ENCODE measurements at places on chromosomes 2 and 18.

GRCh38 chr2:174529916-174530315 lies 43.1 kb upstream of the GPR155 start:
- no peak for DNase-seq

- no peak for DNase-seq
Observed at GRCh38 chr2:64727843-64728463, 74.2 kb upstream of the SERTAD2 start.

- DNase-seq, result no peak
Observed at GRCh38 chr2:36337354-36337753, 18.2 kb upstream of the CRIM1 start.

GRCh38 chr2:157124731-157125130 lies 132.8 kb upstream of the GALNT5 start:
- no peak for DNase-seq

DNA sequence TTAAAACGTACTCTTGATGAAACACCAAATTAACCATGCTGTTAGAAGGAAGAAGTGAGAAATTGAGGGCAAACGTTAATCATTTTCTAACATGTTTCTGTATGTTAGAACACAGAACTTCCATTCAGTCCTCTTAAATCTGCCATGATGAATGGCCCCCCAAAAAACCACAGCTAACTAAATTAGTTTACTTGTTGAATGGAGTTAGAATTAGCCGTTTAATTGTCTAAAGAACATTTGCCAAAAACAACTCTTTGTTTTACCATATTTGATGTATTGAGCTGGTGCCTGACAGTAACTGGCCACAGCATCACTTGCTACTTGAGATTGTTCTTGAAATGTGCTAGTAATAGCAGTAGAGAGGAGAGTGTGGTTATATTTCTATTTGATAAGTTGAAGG lies 12.7 kb downstream of the CCNYL1 start:
- DNase-seq, result no peak

- no peak for DNase-seq
Observed at GRCh38 chr18:43283299-43283698, 6.0 kb upstream of the SYT4 start.

DNA sequence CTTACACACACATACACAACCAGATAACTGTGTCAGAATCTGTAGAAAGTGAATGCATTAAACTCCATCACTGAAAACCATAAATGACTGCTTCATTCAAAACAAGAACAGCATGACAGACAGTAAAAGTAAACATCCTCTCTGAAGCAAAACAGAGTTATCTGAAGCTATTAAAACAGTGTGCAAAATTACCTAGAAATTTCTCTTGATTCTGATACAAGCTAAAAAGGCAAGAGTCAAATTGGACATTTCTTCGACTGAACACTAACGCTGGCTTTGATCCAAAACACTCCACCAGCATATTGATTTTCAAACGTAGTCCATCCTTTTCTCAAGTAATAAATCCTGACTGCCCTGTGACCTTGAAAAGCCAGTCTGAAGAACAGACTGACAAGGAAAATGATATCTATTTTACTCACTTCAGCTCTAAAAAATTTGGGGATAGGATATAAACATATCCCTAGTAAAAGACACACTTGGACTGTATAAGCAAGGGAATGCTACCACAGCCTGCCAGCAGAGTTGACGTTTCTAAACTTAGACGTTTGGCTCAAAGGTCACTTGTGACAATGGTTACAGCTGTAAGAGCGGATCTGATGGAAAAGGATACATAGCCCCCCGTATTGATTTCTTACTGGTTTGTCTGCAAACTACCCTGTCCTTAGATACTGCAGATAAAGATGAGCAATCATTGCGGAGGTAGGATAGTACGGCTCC lies 128.9 kb upstream of the ITGB6 start:
- no peak for DNase-seq

GRCh38 chr2:79640001-79640400 lies 127.2 kb downstream of the CTNNA2 start:
- DNase-seq, result no peak

DNA sequence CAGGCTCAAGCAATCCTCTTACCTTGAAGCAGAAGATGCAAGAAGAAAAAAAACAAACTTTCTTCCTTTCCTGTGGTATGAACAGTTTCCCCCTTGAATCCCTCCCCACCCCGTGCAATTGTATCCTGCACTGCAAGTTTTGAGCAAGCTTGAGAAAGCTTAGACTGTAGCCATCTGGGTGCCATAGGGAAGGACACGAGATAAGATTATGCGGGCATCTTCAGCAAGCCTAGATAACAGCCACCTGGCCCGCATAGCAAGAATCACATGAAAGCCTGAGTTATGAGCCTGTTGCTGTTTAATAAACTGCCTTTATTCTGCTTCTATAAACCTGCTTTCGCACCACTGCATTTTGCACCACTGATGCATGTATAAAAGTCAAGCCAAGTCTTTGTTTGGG lies 27.3 kb upstream of the CDCA7 start:
- DNase-seq, result no peak

GRCh38 chr2:43333101-43333655 lies 106.8 kb upstream of the ZFP36L2 start:
- DNase-seq, result no peak

- DNase-seq, result no peak
Observed at GRCh38 chr2:67215214-67216055, 181.7 kb upstream of the ETAA1 start.

- no peak for DNase-seq
Observed at GRCh38 chr2:222563106-222563718, 92.7 kb downstream of the FARSB start.

DNA sequence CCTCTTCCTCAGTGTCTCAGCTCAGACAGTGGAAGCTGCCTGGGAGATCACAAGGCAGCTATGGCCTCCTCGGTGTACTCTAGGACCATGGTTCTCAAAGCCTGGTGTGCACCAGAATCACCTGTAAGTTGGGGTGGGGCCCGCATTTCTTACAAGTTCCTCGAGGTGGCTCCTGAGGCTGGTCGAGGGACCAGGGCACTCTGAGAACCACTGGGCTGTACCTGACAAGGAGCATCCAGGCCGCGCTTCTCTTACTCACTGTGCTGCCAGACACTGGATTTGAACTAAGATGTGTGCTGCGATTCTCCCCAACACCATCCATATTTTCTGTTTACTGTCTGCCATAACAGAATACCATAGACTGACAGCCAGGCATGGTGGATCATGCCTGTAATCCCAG lies 59.5 kb downstream of the DIPK1C start:
- no peak for DNase-seq

- no peak for DNase-seq
Observed at GRCh38 chr2:68931799-68932198, 20.9 kb downstream of the GKN2 start.

DNA sequence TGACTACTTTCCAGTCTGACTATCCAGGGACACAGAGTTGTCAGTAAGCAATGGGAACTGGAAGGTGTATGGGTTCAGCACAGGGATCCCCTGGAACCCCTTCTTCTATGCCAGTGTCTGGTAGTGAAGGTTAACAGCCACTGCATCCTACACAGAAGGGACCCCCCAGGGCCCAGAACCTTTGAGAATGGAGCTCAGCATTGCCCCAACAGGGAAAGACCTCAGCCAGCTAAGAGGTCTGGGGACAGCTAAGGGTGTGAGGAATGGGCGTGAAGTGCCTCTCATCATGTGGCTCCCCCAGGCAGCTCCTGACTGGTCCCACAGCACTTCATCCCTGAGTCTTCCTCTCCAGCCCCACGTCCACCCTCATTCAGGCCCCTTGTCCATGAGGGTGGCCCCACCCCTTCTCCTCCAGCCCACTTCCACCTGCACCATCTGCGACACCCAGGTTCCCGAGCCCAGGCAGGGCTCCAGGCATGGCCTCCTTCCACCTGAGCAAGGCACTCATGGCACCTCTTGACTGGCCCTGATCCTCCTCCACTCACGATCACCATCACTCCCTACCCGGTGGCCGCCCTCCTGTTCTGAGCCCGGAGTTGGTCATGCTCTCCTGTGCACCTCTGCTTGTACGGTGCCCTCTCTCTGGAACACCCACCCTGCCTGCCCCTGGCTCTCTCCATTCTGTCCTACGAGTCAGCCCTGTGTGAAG lies 77.1 kb downstream of the SFXN5 start:
- DNase-seq, result no peak

- DNase-seq, result no peak
Observed at GRCh38 chr2:177405029-177405692, 12.6 kb downstream of the AGPS start.

DNA sequence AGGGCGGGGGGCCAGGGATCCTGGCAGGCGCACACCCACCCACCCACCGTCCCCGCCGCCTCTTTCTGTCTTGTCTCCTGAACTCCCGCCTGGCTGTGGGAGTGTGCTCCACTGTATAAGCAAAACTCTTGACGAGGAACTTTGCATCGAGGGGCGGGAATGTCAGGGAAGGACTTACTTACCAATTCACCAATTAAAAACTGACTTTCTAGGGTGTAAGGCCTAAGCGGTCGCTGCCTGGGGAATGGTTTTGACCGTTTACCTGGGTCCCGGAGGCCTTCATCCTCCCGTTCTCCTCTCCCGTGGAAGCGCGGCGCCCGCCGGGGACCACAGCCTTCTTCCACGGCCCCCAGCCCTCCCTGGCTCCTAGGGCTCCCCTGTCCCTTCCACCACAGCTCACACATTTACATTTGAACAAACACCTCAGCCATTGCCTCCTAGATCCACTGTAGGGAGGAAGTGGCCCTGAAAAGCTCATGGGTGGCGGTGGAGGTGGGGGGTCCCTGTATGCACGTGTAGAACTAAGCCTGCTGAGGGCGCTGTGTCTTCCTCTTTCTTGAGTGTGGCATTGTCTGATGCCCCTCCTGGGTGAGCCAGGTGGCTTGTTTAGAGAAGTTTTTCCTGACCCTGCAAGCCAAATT lies 8.9 kb downstream of the ASIC4 start:
- DNase-seq, result no peak

DNA sequence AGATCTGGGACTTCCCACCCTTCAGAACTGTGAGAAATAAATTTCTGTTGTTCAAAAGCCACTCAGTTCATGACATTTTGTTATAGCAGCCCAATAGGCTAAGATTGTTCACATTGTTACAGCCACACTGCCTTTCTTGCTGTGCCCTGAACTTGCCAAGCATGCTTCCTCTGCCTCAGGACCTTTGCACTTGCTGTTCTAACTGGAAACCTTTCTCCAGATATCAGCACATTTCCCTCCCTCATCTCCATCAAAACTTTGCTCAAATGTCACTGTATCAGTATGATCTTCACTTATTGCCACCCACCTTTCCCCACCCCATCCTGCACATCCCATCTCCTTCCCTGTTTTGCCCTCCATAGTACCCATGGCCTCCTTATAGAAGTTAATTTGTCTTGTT lies 32.1 kb upstream of the MFSD6 start:
- DNase-seq, result no peak

DNA sequence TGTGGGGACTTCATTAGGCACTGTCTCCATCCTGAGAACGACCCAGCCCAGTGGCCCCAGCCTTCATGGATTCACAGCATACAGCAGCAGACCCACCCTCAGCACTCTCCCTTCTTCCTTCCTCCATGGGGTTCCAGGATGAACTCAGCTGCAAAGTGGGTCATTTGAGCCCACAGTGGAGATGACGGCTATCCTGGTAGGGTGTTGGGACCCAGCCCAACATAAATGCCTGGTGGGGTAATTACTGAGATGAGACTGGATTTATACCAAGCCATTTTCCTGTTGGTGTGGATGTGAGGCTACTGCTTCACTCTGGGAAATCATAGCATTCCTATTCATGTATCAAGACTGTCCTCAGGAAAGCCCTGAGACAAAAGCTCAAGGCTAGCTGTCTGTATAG lies 536.7 kb upstream of the TNP1 start:
- no peak for DNase-seq

- DNase-seq, result peak; percentile 85
Observed at GRCh38 chr18:48488388-48488850, 50.4 kb upstream of the CTIF start.

Measured in tibial artery (tissue), 4 donors.